Neural crest cell (in vitro differentiated cells): ENCODE measurements at places on chromosomes 3 and 15.

- DNase-seq: no peak
Observed at GRCh38 chr3:35653347-35653746, 14.0 kb downstream of the ARPP21 start.

- DNase-seq: no peak
Observed at GRCh38 chr3:180959691-180960090, 29.8 kb downstream of the DNAJC19 start.

DNA sequence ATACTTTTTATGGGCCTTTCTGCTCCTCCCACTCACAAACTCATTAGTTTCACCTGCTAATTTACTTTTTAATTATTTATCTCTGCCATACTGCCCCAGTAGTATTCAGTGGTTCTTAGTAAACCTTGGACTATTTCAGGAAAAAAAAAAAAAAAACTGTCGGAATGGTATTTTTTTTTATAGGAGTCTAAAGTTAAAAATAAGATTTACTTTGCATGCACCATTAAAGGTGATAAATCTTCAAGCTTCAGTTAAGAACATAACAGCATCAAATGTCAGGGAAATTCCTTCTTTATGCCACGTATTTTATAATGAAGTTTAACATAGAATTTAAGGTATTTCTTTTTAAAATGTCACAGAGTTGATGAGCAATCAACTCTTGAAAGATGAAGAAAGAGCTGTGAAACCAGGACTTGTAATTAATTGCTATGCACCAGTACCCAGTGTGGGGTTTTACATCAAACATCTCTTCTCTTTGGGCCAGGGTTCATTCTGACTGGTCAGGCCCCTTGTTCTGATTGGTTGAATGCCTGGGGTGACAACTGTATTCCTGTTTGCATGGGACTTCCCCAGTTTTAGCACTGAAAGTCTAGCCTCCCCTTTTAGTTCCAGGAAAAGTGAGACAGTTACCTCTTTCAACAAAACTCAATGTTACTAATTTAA lies 40.3 kb upstream of the PTPRG start:
- no peak for DNase-seq

GRCh38 chr3:113560831-113561623 lies 28.7 kb downstream of the SIDT1 start:
- no peak for DNase-seq

DNA sequence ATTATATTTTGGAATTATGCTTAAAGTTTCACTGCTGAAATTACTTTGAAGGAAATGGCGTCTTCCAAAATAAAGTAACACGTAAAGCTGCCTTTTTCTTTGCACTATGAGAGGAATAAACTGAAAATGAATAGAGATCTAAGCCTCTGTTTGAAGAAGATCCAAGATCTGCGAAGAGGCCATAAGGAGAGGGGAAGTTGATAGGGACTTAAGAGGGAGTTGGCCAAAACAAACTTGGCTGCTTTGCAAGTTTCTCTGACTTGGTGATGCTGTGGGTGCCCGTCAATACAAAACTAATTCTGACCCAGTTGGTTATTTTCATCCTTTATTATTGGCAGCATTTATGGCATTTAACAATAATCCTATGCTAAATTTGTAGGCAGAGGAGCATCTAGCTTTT lies 190.2 kb upstream of the GBE1 start:
- no peak for DNase-seq

DNA sequence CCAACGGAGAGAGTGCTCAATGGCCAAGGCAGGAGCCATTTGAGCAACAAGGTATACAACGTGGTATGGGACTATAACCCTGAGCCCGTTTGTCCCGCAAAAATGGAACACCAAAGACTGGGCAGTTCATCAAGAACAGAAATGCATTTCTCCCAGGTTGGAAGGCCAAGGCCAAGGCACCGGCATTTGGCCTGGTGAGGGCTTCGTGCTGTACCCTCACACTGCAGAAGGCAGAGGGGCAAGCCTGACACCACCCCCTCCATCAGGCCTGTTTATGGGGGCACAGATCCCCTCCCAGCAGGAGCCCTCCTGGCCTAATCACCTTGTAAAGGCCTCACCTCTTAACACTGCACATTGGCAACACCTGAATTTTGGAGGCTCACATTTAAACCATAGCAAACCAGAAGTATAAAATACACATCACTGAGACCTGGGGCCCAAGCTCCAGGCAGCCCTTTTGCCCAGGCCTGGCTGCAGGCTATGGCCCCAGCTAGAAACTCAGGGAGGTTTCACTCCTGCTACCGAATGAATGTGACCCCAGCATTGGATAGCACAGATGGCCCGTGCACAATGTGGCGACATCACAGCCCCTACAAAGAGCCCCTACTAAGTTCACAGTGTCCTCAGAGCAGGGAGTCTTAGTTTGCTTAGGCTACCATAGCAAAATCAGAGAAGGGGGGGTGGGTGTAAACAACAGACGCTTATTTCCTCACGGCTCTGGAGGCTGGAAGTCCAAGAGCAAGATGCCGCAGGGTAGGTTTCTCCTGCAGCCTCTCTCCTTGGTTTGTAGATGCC lies 47.1 kb downstream of the KLF15 start:
- no peak for DNase-seq

- DNase-seq: no peak
Observed at GRCh38 chr15:39625856-39626255, 45.0 kb downstream of the THBS1 start.

DNA sequence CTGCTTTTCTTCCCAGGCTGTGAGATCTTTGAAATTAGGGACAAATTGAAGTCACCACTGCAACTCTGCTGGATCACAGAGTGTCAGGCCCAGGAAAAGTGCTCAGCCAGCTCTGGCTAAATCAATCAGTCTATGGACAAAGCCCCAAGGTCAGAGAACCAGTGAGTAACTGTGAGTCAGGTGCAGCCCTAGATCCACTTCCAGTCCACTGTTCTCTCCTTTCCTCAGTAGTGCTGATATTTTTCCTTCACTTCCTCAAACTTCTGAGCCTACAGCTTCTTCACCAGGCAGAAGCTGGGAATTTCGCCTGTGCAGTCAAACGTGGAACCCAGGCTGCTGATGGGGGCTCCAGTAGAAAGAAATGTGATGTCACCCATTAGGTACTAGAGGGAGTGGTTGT lies 75.1 kb upstream of the TRIM42 start:
- no peak for DNase-seq

GRCh38 chr3:185330238-185330637 lies 32.7 kb upstream of the MAP3K13 start:
- DNase-seq: no peak

- no peak for DNase-seq
Observed at GRCh38 chr3:190048932-190049441, 71.7 kb downstream of the P3H2 start.

- no peak for DNase-seq
Observed at GRCh38 chr15:20358066-20358778, 183.4 kb downstream of the GOLGA6L6 start.

DNA sequence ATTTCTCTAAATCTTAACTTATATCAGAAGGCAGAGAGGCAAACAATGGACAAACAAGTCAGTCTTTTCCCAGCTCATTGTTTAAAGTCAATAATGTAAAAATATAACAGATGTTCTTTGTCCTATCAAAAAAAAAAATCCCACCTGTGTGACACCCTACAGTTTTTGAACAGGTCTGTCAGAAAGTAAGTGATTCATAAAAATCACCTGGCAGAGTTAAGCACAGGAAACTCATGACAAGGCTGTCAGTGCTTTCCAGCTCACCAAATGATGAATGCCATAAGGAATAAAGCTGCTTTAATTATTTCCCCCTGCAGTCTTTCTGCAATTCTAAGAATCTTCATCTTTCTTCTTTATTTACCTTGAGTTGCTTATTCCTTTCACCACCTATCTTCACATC lies 30.3 kb downstream of the ROBO1 start:
- DNase-seq: no peak

- DNase-seq: no peak
Observed at GRCh38 chr15:72774696-72775383, 8.7 kb downstream of the ADPGK start.

DNA sequence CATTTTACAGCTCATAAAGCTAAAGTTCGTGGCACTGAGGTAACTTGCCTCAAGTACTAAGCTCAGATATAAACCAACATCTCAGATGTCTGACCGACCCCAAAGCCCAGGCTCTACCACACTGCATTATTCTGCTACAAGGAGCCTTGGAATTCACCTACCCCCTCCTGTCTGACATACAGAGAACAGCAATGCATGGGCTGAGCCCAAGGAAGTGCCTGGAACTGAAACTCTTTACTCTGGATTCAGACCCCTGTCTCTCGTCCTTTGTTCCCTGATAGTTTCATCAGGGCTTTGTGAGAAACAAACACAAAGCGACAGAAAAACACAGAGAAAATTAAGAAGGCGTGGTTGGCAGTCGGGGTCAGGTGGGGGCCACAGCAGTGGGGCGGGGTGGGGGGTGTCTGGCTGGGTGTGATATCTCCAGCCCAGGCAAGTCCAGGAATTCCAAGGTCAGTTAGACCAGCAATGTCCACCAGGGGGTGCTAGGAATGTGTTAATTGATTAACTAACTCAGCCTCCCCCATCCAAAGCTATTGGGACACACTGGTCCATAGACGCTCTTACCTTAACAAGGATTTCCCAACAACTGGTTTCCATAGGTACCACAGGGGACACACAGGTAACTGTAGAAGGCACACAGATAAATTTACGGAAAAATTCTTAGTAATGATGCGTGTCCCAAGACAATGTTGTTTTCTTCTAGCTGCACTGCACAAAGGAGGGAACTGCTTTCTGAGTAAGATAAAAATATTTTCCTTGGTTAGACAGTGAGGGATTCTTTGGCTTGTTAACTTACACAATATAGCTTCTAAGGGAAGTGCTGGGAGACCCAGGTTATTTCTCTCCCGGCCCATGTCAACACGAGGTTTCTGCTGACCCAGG lies 18.8 kb upstream of the SSUH2 start:
- DNase-seq: peak; percentile 86

DNA sequence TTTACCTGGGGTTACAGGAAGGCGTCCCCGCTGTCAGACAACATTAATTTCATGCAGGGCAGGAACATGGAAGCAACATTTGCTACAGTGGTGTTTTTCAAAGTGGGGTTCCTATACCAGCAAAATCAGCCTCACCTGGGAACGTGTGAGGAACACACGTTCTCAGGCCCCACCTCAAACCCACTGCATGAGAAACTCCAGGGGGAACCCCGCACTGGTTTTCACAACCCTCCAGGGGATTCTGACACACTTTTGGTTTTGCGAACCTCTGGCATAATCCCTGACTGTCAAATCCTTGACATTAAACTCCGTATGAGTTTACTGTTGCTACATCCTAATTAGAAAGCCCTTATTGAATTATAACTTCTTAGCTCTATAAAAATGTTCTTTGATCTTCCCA lies 127.7 kb downstream of the LRRK1 start:
- DNase-seq: no peak

- no peak for DNase-seq
Observed at GRCh38 chr15:29216955-29217354, 52.7 kb downstream of the NSMCE3 start.

DNA sequence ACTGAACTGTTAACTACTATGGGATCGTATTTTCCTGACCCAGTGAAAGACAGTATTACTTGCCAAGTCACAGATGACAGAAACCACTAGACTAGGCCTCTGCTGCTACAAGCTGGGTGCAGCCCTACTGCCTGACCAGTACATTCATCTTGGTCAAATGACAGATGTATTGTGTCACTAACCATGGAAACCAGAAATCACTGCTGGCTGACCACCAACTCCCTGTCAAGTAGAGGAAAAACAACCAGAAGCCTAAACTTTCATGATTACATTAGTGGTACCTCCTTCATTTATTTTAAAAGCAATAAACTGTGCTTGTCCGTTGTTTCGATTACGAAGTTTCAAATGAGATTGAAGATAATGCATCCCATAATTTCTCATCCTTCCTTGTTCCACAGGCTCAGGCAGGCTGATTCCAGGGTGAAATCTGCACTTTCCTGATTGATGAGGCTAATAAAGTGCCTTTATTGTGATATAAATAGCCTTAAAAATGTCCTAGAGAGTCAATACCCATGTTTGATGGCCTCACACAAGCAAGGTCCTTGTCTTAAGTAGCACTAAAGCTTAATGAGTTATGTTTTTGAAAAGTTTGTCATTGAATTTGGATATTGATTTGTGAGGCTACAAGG lies 309.7 kb downstream of the LSAMP start:
- DNase-seq: no peak

DNA sequence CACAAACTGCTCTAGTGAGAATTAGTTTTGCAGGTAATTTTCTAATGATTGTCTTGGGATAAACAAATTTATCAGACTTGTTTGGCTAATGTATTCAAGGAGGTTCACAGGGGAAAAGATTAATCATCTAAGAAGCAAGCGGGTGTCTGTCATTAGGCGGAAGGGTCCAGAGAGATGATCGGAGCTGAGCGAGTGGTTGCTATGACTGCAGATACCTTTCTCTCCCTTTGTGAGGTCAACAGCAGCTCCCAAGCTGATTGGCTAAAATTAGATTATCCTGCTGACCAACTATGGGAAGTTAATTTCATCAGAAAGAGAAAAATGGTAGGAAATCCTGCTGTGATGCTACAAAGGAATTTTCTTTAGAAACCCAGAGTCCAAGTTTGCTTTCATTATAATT lies 276.0 kb downstream of the SOX2 start:
- no peak for DNase-seq

DNA sequence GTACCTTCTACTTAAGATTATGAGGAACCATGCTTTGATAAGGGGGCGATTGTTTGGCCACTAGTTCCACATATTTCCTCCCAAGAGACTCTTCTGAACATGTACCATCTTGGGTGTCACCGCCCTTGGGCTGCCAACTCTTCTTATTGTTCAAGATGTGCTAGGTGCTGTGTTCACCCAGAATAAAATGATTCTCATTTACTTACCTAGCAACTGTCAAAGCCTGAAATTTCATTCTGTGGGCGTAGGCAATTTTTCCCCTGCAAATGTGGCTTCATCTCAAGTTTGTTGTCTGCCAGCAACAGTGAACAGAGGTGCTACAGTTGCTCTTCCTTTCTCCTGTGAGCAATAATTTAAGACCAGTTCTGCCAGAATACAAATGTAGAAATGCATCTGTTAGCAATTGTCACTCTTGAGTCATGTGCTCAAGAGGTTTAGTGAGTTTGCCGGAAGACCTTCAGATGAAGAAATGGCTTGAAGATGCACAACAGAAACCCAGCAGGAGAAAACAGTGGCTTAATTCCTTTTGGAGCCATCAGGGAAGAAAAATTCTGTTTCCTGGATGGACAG lies 41.3 kb upstream of the RARB start:
- DNase-seq: no peak

DNA sequence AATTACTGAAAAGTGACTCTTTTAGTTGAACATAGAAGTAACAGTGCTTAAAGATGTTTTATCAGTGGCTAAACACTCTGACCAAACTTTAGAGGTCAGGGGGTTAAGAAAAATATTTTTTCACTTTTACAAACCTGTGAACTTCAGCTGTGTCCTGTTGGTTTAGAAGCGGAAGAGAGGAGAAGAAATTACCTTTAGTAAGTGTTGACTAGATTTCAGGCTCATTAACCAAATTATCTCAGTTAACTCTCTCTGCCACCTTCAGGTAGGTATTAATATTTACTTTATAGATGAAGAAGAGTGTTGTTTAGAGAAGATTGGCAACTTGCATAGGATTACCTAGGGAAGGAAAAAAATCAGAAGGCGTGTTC lies 151.9 kb upstream of the CMC1 start:
- DNase-seq: no peak
